WTC11 (cell line): ENCODE measurements at places on chromosomes 5 and 9. TPM values are rescaled to one million over a fixed set of nuclear protein-coding genes. Genes with fewer than 3 reads are reported as not detected.

FCN2 gene
- total RNA-seq, result not detected in 3 replicates

DNA sequence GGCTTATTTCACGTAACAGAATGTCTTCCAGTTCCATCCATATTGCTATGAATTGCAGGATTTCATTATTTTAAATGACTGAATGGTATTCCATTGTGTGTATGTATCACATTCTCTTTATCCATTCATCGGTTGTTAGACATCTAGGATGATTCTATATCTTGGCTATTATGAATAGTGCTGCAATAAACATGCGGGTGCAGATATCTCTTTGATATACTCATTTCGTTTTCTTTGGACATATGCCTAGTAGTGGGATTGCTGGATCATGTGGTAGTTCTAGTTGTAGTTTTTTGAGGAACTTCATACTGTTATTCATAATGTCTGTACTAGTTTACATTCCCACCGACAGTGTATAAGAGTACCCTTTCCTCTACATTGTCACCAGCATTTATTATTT is 460.5 kb downstream of the MAN2A1 start:
- no peak for DNase-seq

ZNF367 gene
- total RNA-seq, result 6.3 to 7.5 TPM (median 7.4 TPM) in 3 replicates

- no peak for DNase-seq
Measured at GRCh38 chr5:139068494-139069151, 129.5 kb downstream of the SIL1 start.

DNA sequence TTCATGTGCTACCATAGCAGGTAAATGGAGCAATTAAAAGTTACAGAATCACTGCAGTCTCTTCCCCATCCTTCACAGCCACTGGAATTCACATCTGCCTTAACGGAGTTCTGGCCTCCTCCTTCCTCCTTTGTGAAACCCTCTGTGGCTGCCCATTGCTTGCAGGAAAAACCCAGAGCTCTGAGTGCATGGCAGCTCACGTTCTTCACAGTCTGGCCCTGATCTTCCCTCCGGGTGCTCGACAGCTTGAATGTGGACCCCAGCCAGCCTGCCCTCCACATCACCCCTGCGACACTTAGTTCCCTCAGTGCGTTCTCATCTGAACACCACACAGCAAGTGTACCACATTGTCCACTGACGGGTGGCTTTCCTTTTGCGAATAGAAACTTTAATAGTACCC is 63.2 kb upstream of the RUFY1 start:
- no peak for DNase-seq

DNA sequence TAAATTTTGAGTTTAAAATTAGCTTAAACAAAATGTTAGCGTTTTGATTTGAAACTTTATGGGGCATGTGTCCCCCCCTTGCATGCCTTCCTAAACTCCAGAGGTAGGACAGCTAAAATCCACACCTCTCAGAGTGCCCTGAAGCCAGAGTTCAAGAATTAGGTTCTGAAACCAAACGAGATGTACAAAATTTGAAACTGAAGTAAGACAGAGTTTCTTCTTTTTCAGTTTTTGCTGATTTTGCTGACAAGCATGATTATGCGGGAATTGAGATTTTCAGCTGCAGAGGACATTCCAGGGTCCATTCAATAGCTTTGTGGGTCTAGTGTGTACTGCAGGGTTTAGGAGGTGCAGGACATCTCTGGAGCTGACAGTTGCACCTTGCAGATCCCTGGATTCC is 17.1 kb upstream of the LOX start:
- DNase-seq, result no peak

DNA sequence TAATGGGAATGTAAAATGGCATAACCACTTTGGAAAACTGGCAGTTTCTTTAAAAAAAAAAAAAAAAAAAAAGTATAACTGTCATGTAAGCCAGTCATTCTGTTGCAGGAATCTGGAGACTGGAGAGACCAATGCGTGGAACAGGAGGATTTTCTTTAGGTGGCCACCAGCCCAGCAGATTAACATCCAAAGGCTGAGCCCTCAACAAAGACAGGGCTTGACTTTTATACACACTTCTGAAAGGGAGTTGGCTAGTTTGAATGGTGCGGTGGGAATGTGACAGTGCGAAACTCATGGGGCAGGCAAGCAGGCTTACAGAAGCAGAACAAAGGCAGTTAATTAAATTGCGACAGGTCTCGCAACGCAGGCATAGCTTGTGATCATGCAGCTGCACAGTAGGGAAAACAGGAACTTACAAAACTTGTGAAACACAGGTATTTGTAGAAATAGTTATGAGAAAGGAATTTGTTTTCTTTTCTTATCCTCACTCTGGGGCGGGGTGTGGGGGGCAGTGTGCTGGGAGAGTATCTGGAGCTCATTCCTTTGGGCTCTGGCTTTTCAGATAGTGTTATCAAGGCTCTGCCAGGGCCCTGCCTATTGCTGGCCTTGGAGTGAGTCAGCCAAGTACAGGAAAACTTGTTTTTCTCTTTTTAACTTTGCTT is 12.0 kb downstream of the UIMC1 start:
- DNase-seq, result no peak

DNA sequence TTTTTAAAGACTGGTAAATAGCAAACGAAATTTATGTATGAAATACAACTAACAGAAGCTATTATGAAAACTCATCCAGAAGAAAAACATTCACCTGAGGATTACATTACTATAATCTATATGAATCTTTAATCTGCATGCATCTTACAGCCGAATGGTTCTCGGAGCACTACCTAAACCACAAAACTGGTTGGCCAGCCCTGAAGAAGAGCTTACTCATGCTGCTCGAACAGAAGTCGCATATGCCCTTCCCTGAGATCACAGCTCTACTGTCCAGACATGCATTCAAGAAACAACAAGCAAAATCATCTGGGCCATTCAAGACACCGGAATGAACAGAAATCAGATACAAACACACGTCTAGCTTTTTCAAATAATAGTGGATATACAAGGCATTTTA is 931.0 kb upstream of the DMAC1 start:
- no peak for DNase-seq

- DNase-seq, result no peak
Measured at GRCh38 chr9:137918331-137919094, 40.9 kb downstream of the CACNA1B start.

SPINK1 gene
- total RNA-seq, result 5.4 to 10.6 TPM (median 5.5 TPM) in 3 replicates

CACNA1B gene
- total RNA-seq, result 8.4 to 11.5 TPM (median 10.9 TPM) in 3 replicates

C8G gene
- total RNA-seq, result 0.85 to 1.7 TPM (median 1.5 TPM) in 3 replicates
